A549 treated with DMSO at 1 μM for 4 hours (cell line): ENCODE measurements at places on chromosomes 1 and 21. TPM values are rescaled to one million over a fixed set of nuclear protein-coding genes. Genes with fewer than 3 reads are reported as not detected.

LCE6A gene
- not detected in 5 replicates for total RNA-seq

PTP4A2 gene
- total RNA-seq, result 218 to 232 TPM (median 223 TPM) in 5 replicates

SERTAD4 gene
- 0.61 to 1.8 TPM (median 0.91 TPM) in 5 replicates for total RNA-seq

FAM76A gene
- 5.2 to 6.9 TPM (median 5.6 TPM) in 5 replicates for total RNA-seq

PRDX6 gene
- 292 to 318 TPM (median 304 TPM) in 5 replicates for total RNA-seq

ITLN2 gene
- total RNA-seq, result 0.14 to 0.30 TPM (median 0.14 TPM) in 3 of 5 replicates, not detected in the others

OLFML2B gene
- total RNA-seq, result 0.34 to 0.92 TPM (median 0.52 TPM) in 5 replicates

ZFP69B gene
- total RNA-seq, result 1.5 to 2.4 TPM (median 2.3 TPM) in 5 replicates

PCBP3 gene
- 0.80 to 1.3 TPM (median 1.1 TPM) in 5 replicates for total RNA-seq
